Activated CD4-positive, alpha-beta T cell treated with anti-CD3 and anti-CD28 coated beads, Interleukin-2, Interleukin-6, amounts not matched to agents 100 ng/mL and 50 ng/mL, durations not matched to agents 16 hours and 8 hours (primary cell): ENCODE measurements at places on chromosomes 12 and 14.
A peak's percentile ranks its signal among the peaks of the same experiment; 100 is the strongest.

GRCh38 chr14:61516118-61516743, 179.1 kb upstream of the HIF1A start:
- no peak for DNase-seq

DNA sequence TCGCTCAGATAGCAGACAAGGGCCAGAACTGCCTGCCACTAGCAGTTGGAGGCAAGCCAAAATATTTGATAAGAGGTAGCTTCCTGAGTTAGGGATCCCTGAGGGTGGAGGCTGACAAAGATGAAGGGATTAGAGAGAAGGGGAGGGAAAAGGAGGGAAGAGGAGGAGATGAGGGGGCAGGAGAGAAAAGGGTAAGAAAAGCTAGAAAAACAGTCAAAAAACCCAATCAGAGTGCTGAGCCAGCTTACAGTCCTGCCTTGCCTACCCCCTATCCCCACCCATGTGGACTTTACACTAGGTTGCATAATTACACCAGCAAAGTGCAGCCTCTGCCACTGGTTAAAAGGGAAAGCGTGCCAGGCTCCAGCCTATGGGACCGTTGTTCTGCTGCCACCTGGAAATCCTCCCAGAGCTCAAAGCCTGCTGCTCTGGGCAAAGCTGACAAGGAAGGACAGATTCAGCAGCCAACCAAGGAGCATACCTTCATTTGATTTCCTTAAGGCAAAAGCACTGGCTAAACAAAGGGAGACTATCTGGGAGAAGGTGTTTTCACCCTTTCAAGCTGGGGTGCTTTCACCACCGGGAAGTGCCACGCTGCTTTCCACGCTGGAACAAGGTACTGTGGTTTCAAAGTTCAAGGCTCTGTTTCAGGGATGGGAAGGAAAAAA, 3.8 kb upstream of the NUMB start:
- DNase-seq, result no peak

- no peak for DNase-seq
Measured at GRCh38 chr14:74434294-74434693, 8.3 kb upstream of the SYNDIG1L start.

GRCh38 chr12:53591301-53592206, 34.6 kb downstream of the ATF7 start:
- no peak for DNase-seq

- DNase-seq, result no peak
Measured at GRCh38 chr12:67543021-67543770, 105.3 kb upstream of the DYRK2 start.

DNA sequence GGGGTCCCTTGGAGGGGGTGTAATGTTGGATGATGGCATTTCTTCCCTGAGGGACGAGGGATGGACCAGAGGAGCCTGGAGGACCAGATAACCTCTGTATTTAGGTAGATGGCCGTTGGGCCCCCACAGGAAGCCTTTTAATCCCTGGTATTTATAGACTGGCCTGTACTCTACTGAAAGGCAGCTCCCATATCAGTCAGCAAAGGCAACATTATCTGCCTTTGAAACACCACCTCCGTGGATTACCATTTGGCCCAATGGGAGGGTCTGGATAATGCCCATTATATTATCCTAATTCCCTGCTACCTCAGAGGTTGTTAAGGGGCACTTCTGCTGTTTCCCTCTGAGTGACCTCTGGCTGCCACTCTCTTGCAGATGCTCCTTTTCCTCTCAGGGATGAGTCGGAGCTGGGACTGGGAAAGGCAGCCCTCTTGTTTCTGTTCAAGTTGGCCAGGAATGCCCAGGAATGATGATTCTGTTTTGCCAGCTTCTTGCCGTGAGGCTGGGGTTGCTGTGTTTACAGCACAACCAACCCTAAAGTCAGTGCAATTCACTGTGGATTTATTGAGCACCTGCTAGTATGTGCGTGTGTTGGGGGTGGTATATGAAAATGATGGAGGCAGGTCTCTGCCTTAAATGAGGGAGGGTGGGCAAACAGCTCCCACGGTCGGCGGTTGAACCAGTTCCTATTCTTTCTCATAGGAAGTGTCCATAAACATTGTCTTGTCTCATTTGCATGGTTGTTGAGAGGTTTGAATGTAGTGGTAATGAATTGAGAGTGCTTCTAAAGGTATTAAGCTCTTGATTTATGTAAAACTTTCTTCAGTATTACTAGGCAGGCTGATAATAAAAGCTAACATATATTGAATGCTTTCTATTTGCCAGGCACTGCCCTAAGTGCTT, 18.1 kb downstream of the SUSD6 start:
- DNase-seq, result peak; percentile 72

- DNase-seq, result no peak
Measured at GRCh38 chr12:87171356-87171755, 857.8 kb downstream of the C12orf50 start.

DNA sequence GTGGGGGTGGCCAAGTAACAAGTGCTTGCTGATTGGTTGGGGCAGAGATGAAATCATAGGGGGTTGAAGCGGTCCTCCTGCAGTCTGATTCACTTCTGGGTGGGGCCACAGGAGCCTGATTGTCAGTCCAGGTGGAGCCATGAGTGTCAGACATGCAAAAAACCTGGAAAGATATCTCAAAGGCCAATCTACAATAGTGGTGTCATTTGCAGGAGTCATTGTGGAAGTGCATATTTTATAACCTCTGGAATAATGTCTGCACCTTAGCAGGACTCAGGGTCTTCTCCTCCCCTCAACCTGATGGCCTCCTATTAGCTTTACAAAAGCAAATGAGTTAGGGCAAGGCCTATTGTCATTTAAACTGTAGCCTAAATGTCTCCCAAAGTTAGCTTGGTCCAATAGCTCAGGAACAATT, 241.4 kb downstream of the NUAK1 start:
- no peak for DNase-seq

GRCh38 chr14:50813544-50813863, 17.5 kb downstream of the NIN start:
- DNase-seq, result peak; percentile 45

DNA sequence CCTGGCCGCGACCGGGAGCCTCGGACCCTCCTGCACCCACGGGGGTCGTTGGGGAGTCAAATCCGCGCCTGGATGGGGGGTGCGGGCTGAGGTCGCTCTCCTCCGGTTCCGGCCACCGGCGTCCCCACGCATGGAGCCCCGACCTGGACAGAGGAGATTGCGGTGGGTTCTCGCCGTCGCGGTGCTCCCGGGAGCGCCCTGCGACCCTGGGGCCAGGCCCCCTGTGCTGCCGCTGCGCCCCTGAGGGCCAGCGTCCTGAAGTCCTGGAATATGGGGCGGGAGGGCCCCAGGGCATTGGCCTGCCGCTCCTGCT, 345 bp downstream of the ASPG start:
- no peak for DNase-seq

DNA sequence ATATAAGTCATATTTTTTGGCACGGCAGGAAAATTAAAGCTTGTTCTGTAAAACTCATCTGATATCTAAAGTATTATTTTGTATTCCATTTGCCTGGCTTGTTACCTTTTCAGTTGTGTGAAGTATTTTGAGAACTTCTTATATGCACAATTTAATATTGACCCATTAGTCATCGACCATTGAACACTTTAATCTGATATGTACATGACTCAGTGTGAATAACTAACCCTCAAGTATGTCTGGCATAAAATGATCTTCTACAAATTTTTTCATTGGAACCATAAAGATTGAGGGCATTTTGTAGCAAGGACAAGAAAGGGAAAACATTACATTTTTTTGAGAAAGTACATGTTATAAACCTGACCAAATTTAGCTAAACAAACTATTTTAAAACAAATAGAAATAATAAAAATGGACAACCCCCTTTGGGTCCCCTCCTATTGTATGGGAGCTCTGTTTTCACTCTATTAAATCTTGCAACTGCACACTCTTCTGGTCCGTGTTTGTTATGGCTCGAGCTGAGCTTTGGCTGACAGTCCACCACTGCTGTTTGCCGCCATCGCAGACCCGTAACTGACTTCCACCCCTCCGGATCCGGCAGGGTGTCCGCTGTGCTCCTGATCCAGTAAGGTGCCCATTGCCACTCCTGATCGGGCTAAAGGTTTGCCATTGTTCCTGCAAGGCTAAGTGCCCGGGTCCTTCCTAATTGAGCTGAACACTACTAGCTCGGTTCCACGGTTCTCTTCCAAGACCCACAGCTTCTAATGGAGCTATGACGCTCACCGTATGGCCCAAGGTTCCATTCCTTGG, 118.8 kb downstream of the SLC6A15 start:
- no peak for DNase-seq

GRCh38 chr14:68248481-68249255, 429.1 kb downstream of the RAD51B start:
- DNase-seq, result peak; percentile 41

GRCh38 chr12:106085213-106085612, 53.5 kb downstream of the NUAK1 start:
- DNase-seq, result peak; percentile 24

DNA sequence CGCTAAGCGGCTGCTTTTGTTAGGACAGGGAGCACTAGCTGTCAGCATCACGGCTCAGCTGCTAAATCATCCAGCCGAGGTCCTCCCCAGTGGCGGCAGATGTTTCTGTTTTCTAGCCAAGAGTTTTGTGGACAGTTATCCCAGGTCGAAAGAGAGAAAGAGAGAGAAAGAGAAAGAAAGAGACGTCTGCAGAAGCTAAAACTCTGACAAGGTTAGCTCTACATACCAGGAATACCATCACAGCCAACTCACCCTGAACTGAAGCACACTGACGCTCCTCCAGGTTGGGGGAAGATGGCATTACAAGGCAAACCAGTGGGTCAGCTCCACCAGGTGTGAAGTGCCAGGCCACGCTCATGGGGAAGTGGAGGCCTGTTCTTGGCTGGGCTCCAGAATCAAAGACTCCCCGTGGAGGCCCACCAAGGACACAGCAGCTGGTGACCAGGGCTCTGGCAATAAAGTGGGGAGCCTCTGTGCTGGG, 64.9 kb upstream of the DICER1 start:
- no peak for DNase-seq

DNA sequence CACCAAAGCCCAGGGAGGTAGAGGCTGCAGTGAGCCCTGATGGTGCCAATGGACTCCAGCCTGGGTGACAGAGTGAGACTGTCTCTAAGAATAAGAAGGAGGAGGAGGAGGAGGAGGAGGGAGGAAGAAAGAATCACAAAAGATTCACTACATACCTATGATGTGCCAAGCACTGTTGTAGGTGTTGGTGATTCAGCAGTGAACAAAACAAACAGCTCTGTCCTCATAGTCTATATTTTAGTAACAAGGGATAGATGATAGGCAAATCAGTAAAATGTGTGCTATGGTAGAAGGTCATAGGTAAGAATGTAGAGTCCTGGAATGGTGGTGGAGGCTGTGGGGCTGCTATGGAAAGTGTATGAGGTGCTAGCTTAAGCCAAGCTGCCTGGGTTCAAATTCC, 18.0 kb upstream of the ABHD12B start:
- DNase-seq, result no peak

DNA sequence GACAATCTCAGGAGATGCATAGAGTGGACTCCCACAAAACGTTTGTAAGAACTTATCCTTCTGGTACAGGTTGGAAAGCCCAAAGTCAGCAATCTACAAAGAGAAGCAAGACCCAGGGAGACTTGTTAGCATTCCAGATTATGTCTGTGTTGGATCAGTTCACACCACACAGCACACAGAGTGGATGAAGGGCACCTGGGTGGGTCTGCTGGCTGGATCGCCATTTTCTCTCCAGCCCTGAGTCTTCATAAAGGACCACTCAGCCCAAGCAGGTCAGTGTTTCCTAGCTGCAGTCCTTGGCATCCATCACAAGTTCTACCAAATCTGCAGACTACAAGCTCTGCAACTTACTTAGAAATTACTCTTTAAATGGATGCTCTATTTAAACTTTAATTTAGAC, 66.0 kb downstream of the NUAK1 start:
- no peak for DNase-seq

DNA sequence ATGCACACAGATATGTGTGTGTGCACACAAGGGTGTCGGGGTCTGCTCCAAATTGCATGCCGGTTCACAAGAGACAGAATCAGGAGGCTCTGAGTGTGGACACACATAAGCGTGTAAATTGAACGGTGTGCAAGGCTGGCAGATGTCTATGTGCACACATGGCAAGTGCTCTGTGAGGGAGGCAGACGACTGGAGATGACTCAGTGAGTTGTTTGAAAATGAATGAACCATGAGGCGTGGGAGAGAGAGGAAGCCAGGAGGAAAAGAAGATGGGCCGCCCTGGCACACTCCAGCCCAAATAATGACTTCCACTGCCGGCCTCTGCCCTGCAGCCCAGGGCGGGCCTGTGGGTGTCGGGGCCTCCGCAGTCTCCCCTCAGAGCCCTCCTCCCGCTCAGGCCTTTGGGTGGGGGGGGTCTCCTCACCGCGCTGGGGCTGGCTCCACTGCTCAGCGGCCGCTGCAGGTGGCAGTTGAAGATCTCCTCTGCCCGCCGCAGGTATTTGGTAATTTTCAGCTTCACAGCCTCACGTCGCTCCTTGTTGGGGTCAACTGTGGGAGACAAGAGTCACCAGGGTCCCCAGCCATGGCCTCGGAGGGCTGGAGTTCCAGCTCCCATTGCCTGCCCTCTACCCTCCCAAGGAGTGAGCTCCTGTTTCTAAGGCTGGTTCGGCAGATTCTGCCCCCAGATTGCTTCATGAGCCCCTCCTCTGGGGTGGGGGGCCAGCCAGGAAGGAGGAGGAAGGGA, 3.5 kb downstream of the RPS6KL1 start:
- no peak for DNase-seq

- DNase-seq, result no peak
Measured at GRCh38 chr12:16166563-16167470, 110.7 kb downstream of the SLC15A5 start.

GRCh38 chr12:122097927-122098756, 19.6 kb downstream of the MLXIP start:
- DNase-seq, result no peak

- no peak for DNase-seq
Measured at GRCh38 chr14:39233680-39234326, at the start of gene MIA2. MIA2 (plus strand) TSS chr14:39233915; CDS start chr14:39234115, 200 bp downstream.

- no peak for DNase-seq
Measured at GRCh38 chr14:87971010-87971409, 22.0 kb downstream of the GALC start.

- DNase-seq, result no peak
Measured at GRCh38 chr12:28844718-28845117, 304.4 kb upstream of the FAR2 start.

DNA sequence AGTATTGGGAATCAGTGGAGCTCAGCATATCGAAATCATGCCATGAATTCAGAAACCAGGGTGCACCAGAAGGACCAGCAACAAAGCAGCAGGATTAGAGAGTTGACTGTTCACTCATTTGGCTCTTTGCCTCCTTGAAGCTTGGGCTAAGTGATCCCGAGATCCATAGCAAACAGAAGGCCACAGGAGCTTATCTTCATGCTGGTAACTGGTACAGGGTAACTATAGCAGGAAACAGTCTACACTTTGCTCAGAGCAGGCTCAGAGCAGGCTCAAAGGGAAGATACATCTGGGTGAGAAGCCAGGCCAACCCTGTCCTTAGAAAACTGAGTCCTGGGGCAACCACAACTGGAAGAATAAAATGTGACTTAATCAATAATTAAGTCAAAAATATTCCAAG, 111.1 kb downstream of the GRIN2B start:
- no peak for DNase-seq

GRCh38 chr12:20969766-20970165, 159.3 kb downstream of the SLCO1B3 start:
- no peak for DNase-seq

GRCh38 chr12:14694970-14695369, 1.4 kb downstream of the GUCY2C start:
- no peak for DNase-seq

GRCh38 chr12:102314821-102315220, 117.2 kb upstream of the PMCH start:
- DNase-seq, result no peak
